ENCODE measurements at places on chromosomes 11 and 22. TPM values are rescaled to one million over a fixed set of nuclear protein-coding genes. Genes with fewer than 3 reads are reported as not detected.

The OR8D4 gene
- not detected for polyA plus RNA-seq

The EXPH5 gene
- polyA plus RNA-seq = 7.4 TPM

The ZNF214 gene
- 0.46 TPM for polyA plus RNA-seq

The KCNE3 gene
- 4.6 TPM for polyA plus RNA-seq

The PHLDB1 gene
- 25.7 TPM for polyA plus RNA-seq

The CD3G gene
- polyA plus RNA-seq = 0.45 TPM

The ME3 gene
- polyA plus RNA-seq = 4.5 TPM

The GLB1L2 gene
- polyA plus RNA-seq = 2.4 TPM

The PRR5 gene
- polyA plus RNA-seq = 12.2 TPM

The CYB561A3 gene
- polyA plus RNA-seq = 11.4 TPM
